ENCODE measurements at places on chromosomes 4 and X. TPM values are rescaled to one million over a fixed set of nuclear protein-coding genes. Genes with fewer than 3 reads are reported as not detected.
A peak's percentile ranks its signal among the peaks of the same experiment; 100 is the strongest.

- DNase-seq = no peak
Measured at GRCh38 chrX:77949840-77950239, 19.6 kb downstream of the PGAM4 start.

The H2BW2 gene
- not detected for total RNA-seq

DNA sequence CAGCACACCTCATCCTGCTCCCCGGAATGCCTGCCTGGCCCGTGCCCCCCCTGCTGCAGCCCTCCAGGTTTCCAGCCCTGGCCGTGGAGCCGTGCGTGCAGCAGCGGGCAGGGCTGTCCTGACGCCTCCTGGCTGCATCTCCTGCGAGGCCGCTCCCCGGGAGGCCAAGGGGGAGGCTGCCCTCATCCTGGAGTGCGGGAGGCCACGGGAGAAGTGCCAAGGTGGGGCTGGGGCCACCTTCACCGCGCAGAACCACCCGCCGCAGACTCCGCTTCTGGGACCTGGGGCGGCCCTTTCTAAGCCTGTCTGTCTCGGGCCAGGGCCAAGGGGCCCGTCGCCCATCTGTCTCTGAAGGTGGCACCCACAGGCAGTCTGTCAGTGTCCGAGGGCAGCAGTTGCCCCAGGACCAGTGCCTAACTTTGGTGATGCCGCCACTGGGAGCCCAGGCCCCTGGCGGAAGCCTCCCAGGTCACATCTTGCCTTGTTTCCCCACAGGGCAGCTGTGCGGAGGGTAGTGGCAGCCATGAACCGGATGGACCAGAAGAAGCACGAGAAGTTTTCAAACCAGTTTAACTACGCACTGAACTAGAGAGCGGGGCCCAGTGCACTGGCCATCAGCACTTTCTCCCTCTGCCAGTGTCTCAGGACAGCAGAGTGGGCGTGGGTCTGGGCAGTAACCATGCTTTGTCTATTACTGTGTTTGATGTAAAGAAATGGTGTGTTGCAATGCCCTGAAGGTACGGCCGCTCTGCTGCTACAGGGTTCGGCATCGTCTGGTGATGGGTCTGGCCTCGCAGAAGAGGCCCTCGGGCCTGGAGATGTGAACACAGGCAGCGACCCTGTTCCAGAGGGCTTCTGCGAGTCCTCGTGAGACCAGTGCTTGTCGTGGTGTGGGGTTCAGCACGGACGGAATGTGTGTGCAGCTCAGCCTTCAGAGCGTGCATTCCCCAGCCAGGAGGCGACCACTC is 20.6 kb downstream of the NKX1-1 start:
- DNase-seq = peak; percentile 40

The MGARP gene
- not detected for total RNA-seq

DNA sequence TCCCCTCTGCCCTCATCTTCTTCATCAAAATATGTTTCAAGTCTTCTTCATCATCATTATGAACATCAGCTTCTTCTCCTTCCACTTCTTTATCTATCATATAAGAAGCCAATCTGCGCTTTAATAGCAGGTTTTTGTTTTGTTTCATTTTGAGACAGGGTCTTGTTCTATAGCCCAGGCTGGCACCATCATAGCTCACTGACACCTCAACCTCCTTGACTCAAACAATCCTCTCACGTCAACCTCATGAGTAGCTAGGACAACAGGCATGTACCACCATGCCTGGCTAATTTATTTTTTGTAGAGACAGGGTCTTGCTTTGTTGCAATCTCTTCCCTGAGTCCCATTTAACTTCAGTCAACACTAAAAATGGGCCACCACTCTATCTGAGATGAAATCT is 27.0 kb downstream of the PRDM5 start:
- no peak for DNase-seq

The RASL11B gene
- 0.27 TPM for total RNA-seq

- no peak for DNase-seq
Measured at GRCh38 chr4:76630741-76631140, 195.7 kb downstream of the SHROOM3 start.

- no peak for DNase-seq
Measured at GRCh38 chr4:89305712-89306437, 1.7 kb downstream of the GPRIN3 start.

DNA sequence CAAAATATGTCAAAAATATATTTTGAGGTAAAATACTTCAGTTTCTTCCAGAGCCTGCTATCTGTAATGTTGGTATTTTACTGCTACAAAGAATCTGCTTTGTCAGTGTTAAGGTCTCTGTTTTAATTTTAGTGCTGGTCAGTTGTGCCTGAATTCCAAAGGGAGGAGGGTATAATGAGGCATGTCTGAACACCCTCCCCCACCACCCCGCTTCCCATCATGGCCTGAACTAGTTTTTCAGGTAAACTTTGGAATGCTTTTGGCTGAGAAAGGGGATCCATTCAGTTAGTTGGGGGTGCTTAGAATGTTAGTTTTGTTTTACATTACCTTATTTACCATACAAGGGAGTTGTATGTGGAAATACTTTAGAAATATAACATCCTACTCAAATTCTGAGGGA is 158.5 kb downstream of the MID1IP1 start:
- DNase-seq = no peak

DNA sequence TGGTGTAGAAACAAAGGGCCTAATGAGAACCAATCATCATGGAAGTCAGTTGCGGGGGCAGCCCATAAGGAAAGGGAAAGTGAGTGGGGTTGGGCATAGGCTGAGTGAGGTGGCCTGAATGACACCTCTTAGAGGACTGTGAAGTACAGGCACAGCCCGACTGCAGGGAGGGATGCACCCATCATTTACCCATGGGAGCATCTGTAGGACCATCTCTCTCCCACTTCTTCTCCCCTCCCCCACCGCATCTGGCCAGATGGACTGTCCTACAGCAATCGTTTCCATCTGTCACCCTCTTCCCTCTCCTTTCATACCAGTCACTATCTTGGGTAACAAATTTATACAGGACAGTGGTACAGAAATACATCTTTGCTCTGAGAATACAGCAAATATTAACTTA is 4.2 kb downstream of the STBD1 start:
- DNase-seq = no peak

DNA sequence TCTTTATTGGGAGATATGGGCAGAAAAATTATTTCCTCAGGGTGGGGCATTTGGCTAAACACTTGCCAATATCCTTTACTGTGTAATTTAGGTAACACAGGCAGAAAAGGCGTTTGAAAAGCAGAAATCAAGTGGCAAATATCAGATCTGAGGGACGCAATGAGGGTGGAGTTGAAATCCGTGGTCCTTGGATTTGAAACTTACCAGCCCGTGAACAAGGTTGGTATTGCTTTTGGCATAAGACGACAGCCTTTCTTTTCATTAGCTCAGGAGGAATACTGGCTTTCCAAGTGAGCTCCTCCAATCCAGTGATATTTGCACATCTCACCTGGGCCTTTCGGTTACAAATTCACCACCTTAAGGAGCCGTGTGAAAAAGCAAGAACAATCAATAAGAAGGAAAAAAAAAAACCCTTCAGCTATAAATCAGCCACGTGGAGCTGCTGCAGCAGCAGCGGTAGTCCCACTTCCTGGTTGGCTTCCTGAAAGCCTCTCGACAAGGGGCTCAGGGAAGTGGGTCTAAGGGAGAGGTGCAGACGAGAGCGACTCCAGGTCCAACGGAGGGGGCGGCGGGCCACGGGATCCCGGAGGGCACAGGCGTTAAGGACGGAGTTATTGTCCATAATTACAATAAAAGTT is 734 bp upstream of the GALNT7 start:
- DNase-seq = no peak

DNA sequence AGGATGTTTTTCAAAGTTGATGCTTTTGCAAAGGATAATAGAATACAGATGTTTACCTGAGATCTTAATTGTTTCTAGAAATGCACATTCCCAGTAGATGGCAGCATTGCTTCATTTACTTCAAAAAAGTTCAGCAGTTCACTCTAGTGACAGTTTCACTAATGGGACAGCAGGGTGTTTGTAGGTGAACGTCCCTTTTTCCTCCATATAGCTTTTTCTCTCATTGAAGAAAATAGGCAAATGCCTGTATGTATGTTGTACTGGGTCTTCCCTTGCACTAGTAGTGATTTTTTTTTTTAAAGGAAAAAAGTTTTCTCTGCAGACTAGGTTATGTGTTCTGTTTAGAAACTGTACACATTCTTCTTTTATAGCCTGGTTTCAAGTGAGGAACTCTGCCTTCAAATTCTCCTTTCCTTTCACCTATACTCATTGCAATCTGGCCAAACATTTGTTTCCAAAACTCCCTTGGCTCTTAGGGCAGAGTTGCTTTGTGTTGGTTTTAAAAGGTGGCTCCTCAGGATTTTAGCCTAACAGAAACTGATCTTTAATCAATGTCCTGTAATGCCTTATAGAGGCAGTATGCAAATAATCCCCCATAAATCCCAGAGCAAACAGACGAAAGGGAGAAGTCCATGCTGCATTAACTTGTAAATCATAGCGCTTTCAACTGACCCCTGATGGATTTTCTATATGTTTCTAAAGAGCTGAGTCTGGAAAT is 86.3 kb downstream of the EGF start:
- peak; percentile 51 for DNase-seq

DNA sequence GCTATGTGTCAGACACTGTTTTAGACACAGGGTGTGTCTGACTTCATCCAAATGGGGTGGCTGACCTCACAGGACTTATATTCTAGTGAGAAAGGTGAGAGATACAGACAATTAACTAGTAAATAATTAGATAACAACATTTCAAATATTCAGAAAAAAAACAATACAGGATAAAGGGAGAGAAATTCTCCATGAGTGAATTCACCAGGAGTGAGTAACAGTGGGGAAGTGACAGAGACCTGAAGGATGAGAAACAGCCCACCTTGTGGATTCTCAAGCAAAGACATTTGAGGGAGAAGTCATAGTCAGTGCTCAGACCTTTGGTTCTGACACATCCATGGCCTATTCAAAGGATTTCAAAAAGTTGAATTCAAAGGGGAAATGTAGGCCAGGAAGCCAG is 627.9 kb downstream of the IQCM start:
- no peak for DNase-seq

DNA sequence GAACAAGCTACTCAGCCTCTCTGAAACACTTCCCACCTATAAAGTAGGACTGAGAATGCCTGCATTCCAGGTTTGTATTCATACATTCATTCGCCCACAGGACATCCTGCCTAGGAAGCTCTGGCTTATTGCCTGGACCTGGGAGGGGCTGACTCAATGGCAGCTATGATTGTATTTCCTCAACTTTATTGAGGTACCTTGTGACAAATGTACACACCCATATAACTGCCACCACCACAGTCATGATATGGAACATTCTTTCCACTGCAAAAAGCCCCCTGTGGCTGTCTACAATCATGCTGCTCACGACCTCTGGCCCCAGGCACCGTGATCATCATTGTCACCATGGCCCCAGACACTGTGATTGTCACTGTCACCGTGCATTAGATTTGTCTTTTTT is 68.3 kb downstream of the ABLIM2 start:
- no peak for DNase-seq

DNA sequence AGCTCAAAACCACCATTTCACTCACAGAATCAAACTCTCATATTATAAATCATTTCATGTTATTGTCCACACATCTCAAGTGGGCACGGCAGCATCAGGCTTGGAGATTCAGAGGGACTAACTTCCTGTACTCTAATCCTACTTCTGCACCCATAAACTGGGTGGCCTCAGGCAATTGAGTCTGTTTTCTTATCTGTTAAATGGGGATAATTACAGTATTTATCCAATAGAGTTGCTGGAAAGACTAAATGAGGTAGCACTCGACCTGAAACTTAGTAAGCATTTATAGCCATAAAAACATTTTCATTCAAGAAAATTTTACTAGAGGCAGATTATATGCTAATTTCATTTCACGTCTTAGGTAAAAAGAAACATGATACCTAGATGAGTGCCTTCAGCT is 13.0 kb downstream of the TBC1D1 start:
- DNase-seq = no peak

DNA sequence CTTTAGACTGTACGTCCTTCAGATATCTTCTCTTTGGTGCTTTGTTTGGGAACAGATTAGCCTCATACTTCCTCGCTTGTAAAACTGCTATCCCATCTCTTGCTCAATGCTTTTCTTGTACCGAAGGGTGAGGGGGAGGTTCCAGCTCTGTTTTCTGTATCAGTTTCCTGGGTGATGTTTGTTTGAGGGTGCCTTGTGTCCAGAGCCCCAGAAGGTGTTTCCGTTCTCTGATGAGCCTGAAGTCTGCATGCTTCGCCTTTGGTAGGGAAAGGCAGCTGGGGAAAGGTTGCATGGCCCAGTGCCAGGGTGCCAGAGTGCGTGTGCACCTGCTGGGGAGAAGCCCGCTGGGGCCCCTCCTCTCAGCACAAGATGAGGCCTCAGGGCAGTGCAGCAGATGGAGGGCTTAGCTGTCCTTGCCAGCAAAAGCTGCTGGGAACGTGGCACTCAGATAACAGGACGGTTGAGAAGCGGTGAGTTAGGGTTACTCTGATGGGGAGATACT is 73.7 kb downstream of the TBL1X start:
- DNase-seq = no peak

GRCh38 chr4:12399781-12400180 is 971.1 kb upstream of the HS3ST1 start:
- no peak for DNase-seq

DNA sequence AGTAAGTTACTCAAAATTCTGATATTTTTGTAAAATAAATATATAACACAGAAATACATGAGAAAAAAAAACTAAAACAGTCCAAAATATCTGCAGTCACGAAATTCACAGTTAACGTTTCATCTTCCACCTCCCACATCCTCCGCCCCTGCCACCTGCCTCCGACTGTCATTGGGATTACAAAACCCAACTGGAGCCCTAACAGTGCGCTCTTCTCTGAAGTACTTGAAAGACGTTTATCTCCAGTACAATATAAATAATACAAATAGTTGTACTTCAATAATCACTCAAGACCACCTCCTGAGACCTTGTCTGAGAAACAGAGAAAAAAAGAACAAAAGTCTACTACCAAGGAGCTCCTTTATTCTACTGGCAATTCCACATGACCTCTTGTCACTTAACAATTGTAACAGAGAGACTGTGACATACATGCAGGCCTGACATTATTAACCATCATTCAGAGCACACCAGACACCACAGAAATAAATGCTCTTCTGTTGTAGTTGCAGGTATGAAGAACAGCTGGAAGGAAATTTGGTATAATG is 280.6 kb downstream of the PPP3CA start:
- DNase-seq = no peak

GRCh38 chr4:108751321-108751720 is 11.5 kb downstream of the ETNPPL start:
- no peak for DNase-seq

DNA sequence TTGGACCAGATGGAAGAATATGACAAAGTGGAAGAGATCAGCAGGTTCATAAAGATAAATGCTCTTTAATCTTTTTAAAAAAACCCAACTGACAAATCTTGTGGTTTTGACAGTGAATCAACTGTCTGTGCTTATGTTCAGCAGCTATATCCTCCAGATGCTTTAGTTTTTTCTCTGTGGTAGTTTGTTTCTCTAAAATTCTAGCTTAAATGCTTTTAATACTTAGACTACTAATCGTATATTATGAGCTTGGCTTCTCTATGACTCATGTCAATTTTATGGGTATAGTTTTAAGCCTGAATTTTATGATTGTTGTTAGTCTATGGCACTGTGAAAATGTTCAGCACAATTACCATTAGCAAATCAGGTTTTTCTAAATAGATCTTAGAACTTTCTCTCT is 12.9 kb downstream of the HHIP start:
- no peak for DNase-seq

The COX7B2 gene
- not detected for total RNA-seq

- DNase-seq = no peak
Measured at GRCh38 chr4:21753084-21753760, 195.3 kb downstream of the KCNIP4 start.

The TEX11 gene
- total RNA-seq = not detected

- peak; percentile 24 for DNase-seq
Measured at GRCh38 chrX:53481816-53482465, 47.8 kb upstream of the HSD17B10 start.

The CPZ gene
- not detected for total RNA-seq

Measured in CD8-positive, alpha-beta memory T cell (primary cell).